Activated T-cell treated with anti-CD3 and anti-CD28 coated beads for 1 hour (primary cell): ENCODE measurements at places on chromosomes 4 and X.

GRCh38 chrX:40875476-40875875 is 140.1 kb upstream of the MED14 start:
- DNase-seq: no peak

GRCh38 chr4:137367620-137368019 is 164.7 kb downstream of the PCDH18 start:
- DNase-seq: no peak

DNA sequence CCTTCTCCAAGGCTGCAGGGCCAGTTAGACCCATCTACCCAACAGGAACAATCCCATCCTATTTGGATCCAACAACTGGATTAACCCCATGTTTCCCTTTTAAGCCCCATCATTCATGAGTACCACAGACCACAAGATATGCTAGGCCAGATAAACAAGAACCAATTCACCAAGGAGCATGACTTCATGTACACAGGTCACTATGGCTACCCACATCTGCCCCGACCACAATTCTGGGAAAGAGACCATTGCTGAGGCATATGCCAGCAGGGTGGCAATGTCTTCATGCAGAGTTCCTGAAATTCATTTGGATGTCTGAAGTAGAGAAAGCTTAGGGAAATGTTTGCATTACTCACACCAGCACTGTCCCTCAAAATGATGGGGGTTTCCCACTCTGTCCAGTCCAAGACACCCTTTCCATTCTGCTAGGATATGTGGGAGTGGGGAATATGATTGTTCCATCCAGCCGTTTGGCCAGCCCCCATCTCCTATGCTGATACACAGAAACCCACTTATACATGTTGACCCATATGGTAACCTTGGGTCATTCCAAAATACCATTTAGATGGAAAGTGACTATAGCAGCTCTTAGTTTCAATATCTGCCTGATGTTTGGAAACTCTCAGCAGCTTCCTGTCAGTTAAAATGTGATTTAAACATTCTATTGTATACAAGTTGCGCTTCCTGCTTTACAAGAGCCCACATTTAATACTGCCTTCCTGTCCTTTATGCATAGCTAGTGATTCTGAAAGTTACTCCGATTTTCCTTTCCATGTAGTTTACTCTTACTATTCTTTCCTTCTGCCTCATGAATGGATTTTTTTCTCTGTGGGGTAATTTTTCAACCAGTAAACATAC is 129.0 kb downstream of the AMMECR1 start:
- DNase-seq: no peak

DNA sequence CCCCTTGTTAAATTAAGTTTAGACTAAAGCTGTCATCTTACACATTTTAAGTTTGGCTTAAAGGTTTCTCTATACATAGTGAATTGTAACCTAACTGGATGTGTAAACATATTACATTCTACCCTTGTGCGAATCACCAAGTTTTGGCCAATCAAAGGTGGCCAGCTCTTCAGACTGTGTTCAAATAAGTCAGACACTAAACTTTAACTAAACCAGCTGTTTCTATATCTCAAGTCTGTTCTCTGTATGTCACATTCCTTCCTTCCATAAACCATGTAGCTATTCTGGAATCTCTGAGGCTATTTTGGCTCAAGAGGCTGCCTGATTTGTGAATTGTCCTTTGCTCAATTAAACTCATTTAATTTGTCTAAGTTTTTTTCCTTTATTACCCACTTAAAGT is 6.7 kb downstream of the SULT1B1 start:
- no peak for DNase-seq

GRCh38 chr4:120755864-120756263 is 166.7 kb downstream of the PRDM5 start:
- no peak for DNase-seq

GRCh38 chrX:154419688-154420401 is 8.5 kb downstream of the TAFAZZIN start:
- no peak for DNase-seq

GRCh38 chr4:15054541-15054940 is 52.3 kb downstream of the CPEB2 start:
- DNase-seq: no peak

DNA sequence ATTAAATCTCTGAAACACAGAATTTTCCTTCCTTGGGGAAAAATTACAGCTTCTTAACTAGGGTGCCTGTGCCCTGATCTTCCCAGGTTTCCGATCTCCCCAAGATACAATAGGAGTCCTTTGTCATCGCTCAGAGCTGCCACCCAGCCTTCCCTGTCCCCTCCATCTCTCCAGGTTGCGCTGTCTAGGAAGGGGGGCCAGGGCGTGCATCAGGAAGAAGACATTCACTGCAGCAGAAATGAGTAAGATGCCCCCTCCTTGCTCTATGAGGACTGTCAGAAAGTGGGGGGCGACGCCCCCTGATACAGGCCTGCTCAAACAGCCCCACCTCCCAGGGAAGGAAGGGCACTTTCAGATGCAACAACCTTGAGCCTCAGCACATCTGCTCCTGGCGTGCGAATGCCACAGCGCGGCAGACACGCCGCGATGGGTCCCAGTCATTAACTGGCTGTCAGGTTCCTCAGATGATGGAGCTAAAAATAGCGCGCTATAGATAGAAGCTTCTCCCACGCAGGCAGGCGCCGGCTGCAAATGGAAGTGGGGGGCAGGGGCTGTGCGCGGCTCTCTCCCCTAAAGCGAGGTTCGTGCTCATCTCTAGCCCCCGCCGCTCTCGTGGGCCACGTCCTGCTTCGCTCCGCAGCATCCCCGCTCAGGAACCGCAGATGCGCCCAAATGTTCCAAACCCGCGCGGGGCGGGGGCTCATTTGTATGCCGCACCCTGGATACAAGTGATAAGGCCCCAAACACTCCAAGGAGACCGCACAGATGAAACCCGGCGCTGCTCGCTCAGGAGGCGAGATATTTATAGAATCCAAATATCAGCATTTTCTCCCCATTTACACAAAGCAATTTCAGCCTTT is 57.6 kb upstream of the LGI2 start:
- DNase-seq: no peak

GRCh38 chrX:4876268-4876667 is 1162.8 kb upstream of the PRKX start:
- DNase-seq: no peak

DNA sequence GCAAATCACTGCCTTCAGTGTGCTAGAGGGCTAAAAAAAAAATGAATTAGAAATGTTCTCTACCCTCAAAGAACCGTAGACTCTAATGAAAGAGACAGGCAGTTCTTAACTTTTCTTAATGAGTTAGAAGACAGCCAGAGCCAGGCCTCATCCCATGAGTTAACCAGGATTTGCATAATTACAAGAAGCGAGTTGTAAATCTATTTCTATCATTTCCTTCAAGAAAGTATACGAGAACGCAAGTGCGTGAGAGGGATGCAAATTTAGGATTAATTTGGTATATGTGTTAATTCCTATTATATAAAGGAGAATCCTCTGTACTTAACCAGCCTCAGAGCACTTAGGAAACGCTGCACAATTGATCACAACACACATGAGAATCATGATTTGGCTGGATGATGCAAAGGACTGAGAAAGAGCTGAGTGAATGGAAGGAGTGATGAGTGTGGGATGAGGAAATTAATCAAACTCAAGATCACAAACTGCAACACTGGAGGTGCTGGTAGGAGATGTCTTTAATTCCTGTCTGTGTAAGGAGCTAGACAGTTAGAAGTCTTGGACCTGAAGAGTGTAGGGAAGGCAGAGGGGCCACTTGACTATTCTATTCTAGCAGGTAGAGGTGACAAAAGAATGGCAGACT is 157.2 kb downstream of the ATP10D start:
- DNase-seq: no peak

GRCh38 chr4:147823130-147823529 is 91.2 kb downstream of the ARHGAP10 start:
- DNase-seq: no peak

- no peak for DNase-seq
These were observed 316.7 kb upstream of the IGFBP7 start for GRCh38 chr4:57426779-57427395.

GRCh38 chr4:103011378-103012025 is 8.0 kb downstream of the SLC9B1 start:
- DNase-seq: no peak

DNA sequence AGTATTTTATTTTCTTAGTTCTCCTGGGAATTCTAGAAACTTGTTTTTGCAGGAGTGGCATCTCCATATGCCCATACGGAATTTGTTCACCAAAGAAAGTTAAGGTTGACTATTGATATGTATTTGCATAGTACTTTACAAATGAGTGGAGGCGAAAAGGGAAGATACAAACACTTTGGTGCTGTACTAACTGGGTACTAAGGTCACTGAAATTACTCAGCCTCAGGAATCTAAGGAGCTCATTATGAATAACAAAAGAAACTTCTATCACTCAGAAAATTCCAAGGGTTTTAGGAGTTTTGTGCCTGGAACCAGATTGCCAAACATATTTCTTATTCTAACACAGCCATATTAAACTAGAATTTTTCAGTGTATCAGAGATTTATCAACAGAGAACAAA is 27.4 kb upstream of the TMPRSS11B start:
- DNase-seq: no peak

DNA sequence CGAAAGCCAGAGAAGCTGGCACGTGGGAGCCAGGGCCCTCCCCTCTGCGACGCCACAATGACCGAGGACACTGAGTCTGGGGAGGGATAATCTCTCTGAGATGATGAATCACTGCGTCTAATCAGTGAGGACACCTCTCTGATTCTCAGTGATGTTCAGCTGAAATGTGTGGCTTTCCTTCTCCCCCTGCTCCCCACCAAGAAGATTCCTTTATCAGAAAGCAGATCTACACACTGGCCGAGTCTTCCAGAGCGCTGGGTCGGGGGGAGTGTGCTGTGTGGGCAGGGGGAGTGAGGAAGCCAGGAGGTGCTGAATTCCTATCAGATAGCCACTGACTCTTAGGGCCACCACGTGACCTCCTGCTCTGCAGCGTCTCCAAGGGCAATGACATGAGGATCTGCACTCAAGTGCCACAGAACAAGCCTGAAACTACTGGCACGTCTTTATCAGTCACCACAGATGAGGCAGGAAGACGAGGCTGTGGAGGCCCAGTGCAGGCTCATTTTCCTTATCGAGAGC is 89.2 kb downstream of the GATB start:
- no peak for DNase-seq

GRCh38 chrX:150185766-150186165 is 177.4 kb upstream of the MAMLD1 start:
- no peak for DNase-seq

GRCh38 chr4:156643826-156644225 is 327.8 kb downstream of the PDGFC start:
- DNase-seq: no peak

- DNase-seq: no peak
These were observed 356.8 kb downstream of the BMPR1B start for GRCh38 chr4:95114521-95114920.

- no peak for DNase-seq
These were observed 5.1 kb downstream of the ADRA2C start for GRCh38 chr4:3771164-3771809.

- no peak for DNase-seq
These were observed 627 bp downstream of the CDKN2AIP start for GRCh38 chr4:183445097-183445428.

DNA sequence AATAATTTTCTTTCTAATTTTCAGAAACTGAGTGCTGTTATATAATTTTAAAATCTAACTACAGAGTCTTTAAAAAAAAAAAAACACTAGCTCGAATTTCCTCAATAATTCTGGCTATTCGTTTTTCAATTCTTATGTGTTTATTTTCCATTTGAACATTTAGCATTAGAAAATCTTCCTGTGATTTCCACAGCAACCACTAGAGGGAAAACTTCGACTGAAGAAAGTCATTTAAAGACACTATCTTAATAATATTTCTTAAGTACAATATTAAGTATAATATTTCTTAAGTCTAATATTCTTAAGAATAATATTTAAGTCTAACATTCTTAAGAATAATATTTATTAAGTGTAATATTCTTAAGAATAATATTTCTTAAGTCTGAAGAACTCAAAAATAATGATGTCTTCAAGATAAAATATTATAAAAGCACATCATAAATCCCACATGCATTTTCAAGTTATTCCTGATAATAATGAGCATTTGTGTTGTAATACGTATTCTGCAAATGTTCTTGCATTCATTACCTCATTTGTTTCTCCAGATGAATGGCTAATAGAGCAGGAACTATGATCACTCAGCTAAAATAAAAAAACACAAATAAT is 118.4 kb upstream of the WDR17 start:
- no peak for DNase-seq
